ENCODE measurements at places on chromosomes 2 and 18.

- no peak for DNase-seq
These were observed 134.6 kb downstream of the BABAM2 start for GRCh38 chr2:28025123-28025522.

DNA sequence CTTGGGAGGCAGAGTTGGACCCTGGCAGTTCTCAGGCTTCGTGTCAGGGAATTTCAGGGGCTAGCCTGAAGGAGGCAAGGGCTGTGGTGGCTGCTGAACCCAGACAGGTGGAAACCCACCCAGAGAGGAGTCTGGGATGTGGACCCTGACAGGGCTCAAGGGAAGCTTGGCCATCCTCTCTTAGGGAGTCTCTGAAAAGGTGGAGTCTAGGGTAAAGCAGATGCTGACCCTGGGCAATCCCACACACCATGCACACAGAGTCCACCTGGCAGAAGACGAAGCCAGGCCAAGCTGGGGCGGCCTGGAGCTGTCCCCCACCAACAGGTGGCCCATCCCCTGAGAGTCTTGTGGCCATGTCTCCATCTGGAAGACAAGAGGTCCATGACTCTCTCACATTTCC is 41.2 kb upstream of the TEX51 start:
- DNase-seq, result no peak

DNA sequence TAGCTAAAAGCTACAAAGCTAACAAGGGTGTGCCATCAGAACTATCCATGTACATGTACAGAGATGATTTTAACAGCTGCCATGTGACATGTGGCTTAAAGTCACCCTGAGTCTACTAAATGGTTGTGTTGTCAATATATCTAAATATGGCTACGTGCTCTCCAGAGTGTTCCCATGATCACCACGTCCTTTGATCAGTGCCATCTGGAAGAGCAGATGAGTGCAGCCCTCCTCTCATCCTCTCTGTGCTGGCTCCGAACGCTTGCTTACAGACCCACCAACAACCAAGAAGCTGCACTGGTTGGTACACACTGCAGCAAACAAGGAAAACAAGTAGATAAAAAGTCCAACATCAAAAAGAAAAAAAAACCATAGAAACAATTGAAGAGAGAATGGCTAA is 88.6 kb upstream of the NARS1 start:
- DNase-seq, result no peak

GRCh38 chr2:17803497-17803896 is 12.8 kb upstream of the MSGN1 start:
- no peak for DNase-seq

- DNase-seq, result peak; percentile 72
These were observed 76.4 kb downstream of the AP1S3 start for GRCh38 chr2:223760838-223761502.

- DNase-seq, result no peak
These were observed 60.6 kb upstream of the SMAD7 start for GRCh38 chr18:49011291-49011746.

DNA sequence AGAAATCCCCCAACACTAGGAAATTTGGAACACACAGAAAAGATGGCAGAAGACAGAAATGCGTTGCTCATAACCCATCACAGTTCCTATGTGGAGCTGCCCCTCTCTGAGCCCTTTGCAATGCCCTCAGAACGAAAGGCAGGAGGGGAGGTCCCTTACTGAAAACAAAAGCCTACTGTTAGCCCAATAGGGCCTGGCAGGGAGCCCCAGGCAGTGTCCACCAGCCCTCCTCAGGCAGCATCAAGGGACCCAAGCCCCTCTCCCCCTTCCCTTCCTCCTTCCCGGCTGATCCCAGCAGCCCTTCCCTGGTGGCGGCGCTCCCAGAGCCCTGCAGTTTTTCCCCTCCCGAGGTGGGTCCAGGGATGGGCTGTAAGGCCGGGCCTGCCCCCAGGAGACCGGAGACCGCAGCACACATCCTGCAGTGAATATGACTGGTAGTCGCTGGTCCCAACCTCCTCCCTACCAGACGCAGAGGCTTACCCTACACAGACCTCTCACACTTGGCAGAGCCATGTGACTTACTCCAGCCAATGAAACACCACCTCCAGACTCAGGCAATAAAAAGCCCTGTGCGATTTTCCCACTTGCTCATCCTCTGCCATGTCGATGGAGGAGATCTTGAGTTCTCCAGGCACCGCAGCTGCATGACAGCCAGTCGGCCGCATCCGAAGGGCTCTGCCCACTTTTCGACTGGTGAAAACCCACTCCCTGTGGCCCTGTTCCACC is 19.4 kb upstream of the DUSP2 start:
- DNase-seq, result no peak

DNA sequence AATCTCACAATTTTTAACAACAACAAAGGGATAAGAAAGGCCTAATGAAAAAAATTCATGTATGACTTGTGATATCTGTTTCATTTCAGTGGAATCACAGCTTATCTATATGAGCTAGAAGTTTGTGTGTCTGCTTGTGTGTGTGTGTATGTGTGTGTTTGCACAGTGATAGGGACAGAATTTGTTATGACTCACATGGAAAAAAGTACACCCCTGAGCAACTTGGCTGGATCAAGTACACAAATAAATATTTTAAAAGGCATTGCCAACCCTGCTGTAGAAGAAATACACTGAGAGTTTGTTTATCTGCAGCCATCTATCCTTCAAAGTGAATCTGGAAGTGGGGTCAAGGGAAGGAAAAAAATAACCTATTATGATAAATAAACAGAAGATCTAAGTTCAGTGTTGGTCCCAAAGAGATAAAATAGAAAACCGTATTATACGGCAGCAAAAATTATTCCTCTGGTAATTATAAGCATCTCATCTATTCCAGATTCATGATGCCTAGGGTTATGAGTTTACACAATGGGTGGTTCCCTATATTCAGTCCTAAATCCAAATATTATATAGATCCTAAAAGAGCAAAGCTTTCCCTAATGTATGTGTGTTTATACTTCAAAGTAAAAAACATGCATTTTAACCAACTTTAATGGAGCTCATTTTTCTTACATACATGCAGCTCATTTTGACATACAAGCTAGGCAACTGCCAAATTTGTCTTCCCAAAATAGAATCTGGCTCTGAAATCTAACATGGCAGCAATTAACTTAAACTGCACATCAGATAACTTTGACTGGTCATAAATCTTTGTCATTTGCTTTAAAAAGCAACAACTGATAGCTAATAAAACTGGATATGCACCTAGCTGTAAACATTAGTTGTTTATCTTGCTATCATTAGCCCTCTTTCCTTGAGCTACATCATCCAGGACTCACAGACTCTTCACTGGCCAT is 420.6 kb downstream of the IRS1 start:
- DNase-seq, result peak; percentile 52

- no peak for DNase-seq
These were observed 27.4 kb upstream of the RAPGEF4 start for GRCh38 chr2:172708247-172708646.

DNA sequence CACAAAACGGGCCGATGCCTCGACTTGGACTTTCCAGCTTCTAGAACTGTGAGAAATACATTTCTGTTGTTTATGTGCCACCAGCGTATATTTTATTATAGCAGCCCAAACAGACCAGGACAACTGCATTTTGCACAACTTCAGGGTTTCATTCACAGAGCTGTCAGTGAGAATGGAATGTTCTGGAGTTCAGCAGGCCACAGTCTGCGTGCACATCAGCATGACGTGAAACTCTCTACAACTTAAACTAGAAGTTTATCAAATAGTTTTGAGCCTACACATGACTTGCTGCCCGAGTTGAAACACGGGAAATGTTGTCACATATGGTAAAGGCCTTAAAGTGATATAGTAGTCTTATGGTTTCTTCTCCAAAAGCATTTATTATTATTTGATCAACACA is 3.9 kb upstream of the TRIB2 start:
- no peak for DNase-seq

- peak; percentile 46 for DNase-seq
These were observed 68.8 kb upstream of the CDC42EP3 start for GRCh38 chr2:37740164-37740739.

DNA sequence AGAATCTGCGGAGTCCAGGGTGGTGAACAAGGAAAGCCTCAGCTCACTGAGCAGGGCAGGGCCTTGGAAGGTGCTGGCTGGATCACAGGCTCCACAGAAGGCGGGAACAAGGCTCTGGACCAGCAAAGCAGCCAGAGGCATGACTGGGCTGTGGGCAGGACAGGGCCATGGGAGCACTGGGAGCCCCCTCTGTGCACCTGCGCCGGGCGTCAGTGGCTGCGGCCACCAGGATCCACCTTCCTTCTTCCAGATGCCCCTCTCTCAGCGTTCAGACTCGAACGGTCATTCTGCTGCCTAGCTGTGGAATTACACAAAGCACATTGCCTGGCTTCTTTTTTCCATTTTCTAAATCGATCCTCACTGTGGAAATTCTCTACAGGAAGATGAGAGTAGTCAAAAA is 621.2 kb downstream of the GALR1 start:
- no peak for DNase-seq

DNA sequence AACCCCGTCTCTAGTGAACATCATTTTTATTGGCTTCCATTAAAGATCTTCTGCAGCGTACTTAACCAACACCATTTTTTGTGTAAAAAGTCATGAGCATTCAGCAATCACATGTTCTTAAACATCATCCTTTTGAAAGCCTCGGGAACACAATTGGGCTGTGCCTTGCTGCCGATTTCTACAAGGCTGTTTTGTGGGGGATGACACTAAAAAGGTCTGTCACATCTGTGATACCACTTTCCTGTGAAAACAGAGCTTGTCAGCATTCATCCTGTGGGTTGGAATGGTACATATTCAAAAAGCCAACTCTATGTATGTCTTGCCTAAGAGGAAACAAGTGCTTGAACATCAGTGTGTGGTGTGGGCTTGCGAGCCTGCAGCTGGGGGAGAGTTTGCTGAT is 49.1 kb upstream of the MAPRE3 start:
- DNase-seq, result no peak

DNA sequence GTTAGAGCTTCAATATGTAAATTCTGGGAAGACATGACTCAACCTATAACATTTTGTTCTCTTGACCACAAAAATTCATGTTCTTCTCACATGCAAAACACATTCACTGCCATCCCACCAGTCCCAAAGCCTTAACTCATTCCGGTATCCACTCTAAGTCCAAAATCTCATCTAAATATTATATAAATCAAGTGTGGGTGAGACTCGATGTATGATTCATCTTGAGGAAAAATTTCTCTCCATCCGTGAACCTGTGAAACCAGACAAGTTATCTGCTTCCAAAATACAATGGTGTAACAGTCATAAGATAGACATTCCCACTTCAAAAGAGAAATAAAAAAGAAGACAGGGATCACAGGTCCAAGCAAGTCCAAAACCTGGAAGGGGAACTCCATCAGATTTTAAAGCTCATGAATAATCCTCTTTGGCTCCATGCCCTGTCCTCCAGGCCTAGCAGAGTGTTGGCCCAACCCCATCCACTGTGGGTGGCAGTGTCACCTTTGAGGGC is 101.3 kb downstream of the RAD51AP2 start:
- DNase-seq, result peak; percentile 60

DNA sequence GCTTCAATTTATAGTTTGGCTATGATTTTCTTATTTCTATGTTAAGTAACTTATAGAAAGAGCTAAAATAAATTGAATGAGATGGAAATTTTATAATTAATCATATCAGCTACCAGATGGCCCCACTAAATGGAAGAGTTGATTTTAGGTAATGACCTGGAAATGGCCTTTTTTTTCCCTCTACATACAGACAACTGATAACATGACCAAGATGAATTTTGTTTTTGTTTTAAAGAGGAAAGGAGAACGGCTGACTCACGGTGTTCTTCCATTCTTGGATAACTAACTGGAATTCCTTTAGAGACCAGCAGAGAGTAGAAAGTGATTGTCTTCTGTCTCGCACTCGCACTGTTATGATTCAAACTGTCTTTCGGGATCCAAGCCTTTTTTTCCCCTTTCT is 91.0 kb downstream of the TMEM185B start:
- DNase-seq, result peak; percentile 44

DNA sequence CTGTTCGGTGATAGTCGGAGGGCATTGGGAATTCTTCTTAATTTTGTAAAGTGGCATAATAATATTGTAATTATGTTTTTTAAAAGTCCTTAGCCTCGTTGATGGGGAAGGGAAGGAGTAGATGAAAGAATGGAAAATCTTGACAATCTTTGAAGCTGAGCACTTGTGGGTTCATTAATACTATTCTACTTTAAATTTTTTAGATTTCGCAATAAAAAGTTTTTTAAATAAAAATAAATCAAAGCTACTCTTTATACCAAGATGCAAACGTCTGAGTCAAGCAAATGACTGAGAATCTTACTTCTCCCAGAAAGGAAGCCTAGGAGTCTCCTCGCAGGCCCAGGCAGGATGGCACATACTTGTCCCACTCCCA is 98.5 kb upstream of the GPR45 start:
- DNase-seq, result peak; percentile 5

- no peak for DNase-seq
These were observed 192.2 kb downstream of the IRS1 start for GRCh38 chr2:226607379-226607778.

- DNase-seq, result no peak
These were observed 153.6 kb downstream of the CCDC85A start for GRCh38 chr2:56337342-56337741.

DNA sequence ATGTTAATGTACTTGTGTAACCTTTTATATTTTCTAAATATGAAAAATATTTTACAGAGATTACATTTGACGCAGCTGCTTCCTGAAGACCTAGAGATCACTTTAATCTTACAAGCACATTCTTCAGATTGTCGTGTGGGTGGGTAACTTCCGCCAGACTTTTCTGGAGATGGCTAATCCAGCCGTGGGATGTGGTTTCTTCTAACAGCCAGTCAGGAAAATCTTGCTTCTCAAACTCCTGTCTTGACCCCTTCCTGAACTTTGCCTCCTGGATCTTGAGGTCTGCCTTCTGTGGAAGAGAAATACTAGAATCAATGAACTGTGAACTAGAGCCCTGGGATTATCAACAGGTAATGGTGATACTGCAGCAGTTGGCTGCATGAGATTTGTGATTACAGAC is 401.6 kb upstream of the TNP1 start:
- DNase-seq, result no peak

DNA sequence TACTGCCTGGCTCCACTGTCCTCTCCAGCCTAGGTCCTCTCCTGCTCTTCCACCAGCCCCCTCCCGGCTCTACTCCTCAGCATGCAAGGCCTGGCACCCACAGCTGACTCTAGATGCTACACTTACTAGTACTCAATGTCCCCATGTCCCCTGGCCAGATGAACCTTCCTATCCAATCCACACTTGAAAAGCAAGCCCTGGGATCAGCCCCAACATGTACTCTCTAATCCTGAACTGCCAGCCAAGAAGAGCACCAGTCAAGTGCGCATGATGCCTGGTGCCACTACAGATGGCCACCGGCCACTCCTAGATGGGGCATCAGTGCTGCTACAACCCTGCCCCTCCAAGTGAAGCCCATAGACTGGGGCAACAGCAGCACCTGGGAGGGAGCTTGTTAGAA is 168.2 kb downstream of the STK39 start:
- no peak for DNase-seq

- DNase-seq, result peak; percentile 96
These were observed at the start of gene SNRPD1 for GRCh38 chr18:21612125-21613039. Gene SNRPD1 (plus strand): TSS chr18:21612314. CDS start chr18:21612430, 116 bp downstream.

DNA sequence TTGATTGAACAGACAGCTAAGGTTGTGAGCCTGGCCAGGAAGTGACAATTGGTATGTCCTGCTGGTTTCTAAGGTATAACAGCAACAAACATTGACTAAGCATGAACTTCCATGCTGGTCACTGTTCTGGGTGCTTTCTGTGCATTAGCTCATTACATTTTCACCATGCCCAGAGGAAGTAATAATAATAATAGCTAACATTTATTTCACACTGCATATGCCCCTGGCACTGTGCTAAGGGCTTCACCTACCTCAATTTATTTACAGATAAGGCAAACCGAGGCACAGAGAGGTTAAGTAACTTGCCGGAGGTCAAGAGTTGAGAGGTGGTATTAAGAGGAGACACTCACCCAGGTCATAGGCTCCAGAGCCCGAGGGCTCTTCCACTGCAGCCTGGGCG is 113.6 kb downstream of the PDCL3 start:
- no peak for DNase-seq
